Smooth muscle cell of bladder (primary cell): ENCODE measurements at places on chromosomes 4 and X. TPM values are rescaled to one million over a fixed set of nuclear protein-coding genes. Genes with fewer than 3 reads are reported as not detected.

The GSPT2 gene
- total RNA-seq = 4.6 and 5.4 TPM in 2 replicates

The MTMR8 gene
- not detected in 2 replicates for total RNA-seq

The SPANXN3 gene
- total RNA-seq = not detected in 2 replicates

The MAGEB2 gene
- not detected in 2 replicates for total RNA-seq

The SFRP2 gene
- total RNA-seq = 2.0 TPM in 1 of 2 replicates, not detected in the other

The HTRA3 gene
- 5.8 and 10.4 TPM in 2 replicates for total RNA-seq
